ENCODE measurements at places on chromosomes 3 and 15.

- DNase-seq = no peak
These were observed 38.4 kb upstream of the SLC6A6 start for GRCh38 chr3:14363991-14364390.

DNA sequence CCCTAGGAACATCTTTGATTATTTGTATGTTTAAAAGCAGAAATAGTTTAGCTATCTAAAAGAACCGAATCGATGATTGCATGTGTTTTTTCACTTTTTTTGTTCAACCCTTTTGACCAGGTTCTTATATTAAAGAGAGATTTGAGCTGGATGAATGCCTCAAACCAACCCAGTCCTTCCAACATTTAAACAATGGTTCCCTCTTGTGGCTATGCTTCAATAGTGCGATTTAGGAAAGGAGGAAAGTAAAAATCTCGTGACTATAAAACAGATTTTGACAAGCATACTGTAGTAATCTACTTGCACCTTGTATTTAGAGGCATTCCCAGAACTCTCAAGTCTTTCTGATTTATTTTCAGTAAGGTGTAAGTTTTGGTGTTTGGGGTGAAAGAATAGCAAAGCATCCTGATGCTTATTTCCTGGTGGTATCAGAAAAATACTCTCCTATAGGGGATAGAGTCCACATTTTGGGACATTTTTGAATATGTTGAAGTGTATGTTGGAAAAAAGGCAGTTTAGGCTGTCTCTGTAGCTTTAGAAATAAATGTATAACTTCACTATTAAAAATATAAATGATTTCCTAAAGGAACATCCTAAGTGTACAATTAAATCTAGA, 159.6 kb upstream of the KCNH8 start:
- peak; percentile 81 for DNase-seq

DNA sequence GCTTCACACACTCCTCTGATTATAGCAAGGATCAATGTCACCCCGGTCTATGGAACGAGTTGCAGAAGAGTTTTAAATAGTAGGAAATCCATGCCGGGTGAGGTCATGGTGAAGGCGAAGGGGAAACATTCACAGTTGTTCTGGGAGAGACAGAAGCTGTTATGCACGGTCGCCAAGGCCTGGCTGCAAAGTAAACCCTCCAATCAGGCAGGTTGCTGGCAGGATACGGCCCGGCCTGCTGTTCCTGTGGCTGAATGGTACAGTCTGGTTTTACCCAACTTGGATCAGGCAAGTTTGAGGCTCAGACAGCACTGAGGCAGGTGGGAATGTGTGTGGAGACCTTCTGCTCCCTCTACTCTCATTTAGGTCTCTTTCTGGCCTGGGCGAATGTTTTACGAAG, 45.3 kb upstream of the ATP2B2 start:
- DNase-seq = no peak

- DNase-seq = no peak
These were observed 132.7 kb downstream of the MYLK start for GRCh38 chr3:123751433-123751832.

DNA sequence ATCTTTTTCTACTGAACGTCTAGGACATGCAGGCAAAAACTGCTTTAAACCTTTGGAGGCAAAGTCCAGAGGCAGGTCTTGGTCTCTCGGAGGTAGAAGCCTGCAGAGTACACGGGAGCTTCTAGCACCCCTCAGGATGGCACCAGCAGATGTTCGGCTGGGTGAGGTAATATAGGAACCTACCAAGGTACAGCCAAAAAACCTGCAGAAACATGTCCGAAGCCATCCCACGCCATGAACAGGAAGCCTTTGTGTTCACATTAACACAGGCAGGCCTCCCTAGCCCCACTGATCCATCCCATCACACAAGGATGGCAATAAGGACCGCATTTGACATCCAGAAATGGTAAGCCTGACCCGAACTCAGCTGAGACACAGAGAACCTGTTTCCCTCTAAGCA, 157.9 kb upstream of the HES1 start:
- DNase-seq = no peak

- DNase-seq = no peak
These were observed 112.5 kb downstream of the MYO9A start for GRCh38 chr15:72005483-72005882.

DNA sequence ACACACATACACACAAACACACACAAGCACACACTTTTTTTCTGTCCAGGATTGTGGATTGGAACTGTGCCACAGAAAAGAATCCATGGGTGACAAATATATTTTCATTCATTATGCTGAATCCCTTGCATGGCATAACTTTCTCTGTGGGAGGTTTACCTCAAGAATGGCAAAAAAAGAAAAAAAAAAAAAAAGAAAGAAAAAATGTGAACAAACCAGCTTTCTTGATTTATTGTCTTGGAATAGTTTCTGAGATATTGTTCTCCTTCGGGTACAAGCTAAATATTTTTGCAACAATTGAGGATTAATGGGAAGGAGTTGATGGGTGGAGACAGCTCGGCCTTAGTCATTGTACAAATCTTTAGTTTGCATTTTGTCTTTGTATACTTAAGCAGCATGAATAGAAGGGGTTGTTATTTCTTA, 153.1 kb downstream of the GMNC start:
- DNase-seq = peak; percentile 12

DNA sequence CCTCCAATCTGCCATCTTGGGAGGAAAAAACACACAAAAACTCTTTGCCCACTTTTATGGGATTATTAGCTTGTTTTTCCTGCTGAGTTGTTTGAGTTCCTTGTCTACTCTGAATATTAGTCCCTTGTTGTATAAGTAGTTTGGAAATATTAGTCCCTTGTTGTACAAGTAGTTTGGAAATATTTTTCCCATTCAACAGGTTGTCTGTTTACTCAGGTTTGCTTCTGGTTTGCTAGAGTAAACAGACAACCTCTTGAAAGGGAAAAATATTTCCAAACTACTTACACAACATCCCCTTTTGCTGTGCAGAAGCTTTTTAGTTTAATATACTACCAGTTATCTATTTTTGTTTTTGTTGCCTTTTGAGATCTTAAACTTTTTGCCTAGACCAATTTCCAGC, 193.3 kb upstream of the MANF start:
- no peak for DNase-seq

DNA sequence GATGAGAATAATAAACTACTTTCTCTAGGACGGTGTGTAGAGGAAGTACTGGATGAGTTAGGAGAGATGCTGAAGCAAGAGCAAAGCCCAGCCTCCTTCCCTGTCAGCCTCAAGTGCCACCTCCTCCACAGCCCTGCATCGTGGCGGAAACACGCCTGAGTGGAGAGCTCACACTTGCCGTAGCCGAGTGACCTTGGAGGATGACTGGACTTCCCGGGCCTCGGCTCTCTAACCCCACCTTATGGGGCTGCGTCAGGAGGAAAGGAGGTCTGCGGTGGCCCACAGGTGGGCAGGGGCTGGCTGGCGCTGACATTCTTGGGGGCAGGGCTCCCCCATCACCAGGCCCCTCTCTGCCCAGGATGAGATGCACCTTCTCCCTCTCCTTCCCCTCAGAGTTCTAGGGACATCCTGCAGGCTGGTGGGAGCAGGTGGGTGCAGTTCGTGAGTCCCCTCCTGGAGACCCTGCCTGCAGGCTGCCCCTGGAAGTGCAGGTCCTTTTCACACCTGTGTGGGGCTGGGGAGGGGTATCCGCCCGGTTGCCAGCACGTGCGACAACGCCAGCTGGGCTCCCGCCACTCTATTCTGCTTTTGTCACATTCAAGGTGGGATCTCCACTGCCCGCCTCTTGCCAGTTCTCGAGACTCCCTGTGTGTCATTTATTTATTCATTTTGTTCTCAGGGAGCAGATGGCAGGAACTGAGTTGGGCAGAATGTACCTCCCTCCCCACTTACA, 175.2 kb downstream of the MEGF11 start:
- DNase-seq = no peak

- no peak for DNase-seq
These were observed 13.4 kb downstream of the RTP1 start for GRCh38 chr3:187210545-187211327.

DNA sequence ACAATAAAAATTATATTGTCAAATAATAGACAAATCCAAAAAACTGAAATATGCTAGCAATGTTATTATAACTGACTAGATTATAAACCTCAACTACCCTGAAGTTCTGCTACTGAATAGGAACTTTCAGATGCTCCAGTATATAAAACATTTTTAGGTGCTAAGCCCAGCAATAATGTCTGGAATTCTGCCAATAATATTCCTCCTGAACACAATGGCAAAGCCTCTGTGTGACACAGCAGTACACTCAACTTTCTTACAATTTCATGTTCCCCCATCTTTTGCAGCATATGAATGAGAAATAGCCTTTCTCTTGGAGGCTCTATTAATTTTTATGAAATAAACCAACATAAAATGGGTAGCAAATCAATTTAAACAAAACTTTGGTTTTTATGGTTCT, 29.5 kb downstream of the ATOSA start:
- DNase-seq = no peak

- DNase-seq = no peak
These were observed 54.8 kb downstream of the ATP13A4 start for GRCh38 chr3:193499801-193500485.

DNA sequence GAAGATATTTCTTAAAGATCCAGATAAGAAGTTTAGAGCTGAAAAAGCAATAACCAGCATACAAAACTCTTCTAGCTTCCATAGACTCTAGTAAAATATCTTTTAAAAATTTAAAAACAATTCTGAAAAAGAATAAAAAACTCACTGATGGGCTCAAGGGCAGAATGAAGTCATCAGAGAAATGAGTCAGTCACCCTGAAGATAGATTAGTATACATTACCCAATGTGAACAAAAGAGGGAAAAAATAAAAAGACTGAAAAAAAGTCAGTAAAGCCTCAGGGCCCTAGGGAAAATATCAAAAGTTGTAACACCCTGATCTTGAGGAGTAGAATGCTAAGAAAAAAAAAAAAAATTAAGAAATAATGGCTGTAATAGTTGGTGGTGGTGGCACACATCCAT, 11.4 kb downstream of the DET1 start:
- no peak for DNase-seq

DNA sequence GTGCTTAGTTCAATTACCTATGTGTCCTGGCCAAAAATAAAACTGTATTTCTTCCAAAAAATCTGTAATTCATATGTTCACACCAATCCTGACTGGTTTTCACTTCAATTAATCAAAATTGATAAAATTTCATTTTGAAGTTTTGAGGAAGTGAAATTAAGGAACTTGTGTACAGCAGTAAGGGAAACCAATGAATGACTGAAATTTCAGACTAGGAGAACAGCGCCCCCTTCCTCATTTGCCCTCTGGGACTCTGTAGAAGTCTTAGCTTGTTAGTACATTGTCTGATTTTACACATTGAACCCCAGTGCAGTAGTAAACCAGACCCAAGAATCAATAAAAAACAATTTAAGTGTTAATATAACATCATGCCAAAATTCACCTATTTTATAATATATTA, 495.3 kb upstream of the AGTR1 start:
- no peak for DNase-seq

GRCh38 chr15:101444015-101444414, 45.5 kb downstream of the PCSK6 start:
- DNase-seq = no peak

DNA sequence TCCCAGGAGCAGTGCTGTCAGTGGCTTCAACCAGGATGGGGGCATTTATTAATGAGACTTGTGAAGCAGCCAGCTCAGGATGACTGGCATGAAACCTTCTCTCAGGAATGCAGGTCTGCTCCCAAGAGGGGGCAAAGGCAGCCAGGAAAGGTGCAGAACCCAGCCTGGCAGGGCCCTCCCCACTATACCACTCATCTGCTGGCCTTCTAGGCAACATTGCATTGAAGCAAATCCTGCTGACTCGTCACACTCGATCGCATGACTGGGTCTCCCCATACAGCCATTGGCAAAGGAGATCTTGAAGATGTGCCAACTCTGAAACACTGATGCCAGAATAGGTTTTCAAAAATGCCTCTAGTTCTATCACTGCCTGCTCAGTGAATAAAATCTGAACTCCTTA, 65.7 kb upstream of the CMTM7 start:
- no peak for DNase-seq

DNA sequence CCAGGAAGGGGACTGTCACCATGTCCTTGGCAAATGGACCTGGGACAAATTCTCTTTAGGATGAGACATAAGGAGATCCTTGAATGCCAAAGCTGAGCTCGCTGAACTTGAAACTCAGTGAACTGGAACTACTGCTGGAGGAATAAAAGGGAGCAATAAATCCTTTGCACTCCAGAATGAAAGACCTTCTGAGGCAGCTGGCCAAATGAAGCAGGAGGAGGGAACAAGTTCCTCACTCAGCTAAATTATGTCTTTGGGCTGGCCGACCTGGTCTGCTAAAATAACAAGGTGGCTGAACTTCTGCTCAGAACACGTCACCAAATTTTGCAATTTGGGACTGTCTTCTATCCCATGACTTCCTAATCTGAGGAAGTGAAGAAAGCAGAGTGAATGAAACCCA, 314.7 kb downstream of the LPP start:
- no peak for DNase-seq

DNA sequence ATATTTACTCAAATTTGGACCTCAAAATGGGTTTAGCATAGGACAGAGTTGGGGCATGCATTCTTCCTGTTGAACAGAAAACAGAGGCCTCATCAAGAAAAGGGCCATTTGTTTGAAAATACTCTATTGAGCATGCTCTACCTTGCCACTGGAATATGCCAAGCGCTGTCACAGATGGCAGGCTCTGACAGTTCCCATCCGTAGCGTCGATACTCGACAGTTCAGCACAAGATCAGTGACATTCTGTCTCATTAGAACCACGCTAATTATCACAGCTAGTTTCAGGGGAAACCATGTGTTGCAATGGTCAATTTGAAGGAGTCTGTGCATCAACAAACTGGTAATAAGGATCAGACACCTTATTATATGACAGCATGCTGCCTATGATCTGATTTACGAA, 54.5 kb downstream of the SATB1 start:
- peak; percentile 81 for DNase-seq

GRCh38 chr15:60720493-60721256, 241.7 kb upstream of the ICE2 start:
- DNase-seq = no peak

GRCh38 chr3:185519021-185519420, 20.2 kb upstream of the TMEM41A start:
- no peak for DNase-seq

GRCh38 chr15:75718328-75718727, 5.7 kb upstream of the CSPG4 start:
- no peak for DNase-seq

All from eye (tissue), 1 donor.